ENCODE measurements at places on chromosomes 3 and 15.

GRCh38 chr3:113454630-113455029 lies 13.3 kb upstream of the CFAP44 start:
- DNase-seq: no peak

GRCh38 chr3:127097072-127097405 lies 95.9 kb upstream of the PRR23E start:
- no peak for DNase-seq

GRCh38 chr3:111582120-111582474 lies 13.0 kb downstream of the ZBED2 start:
- no peak for DNase-seq

GRCh38 chr3:16399473-16399872 lies 114.0 kb downstream of the RFTN1 start:
- no peak for DNase-seq

- DNase-seq: no peak
Measured at GRCh38 chr3:49412632-49413337, 562 bp downstream of the TCTA start.

DNA sequence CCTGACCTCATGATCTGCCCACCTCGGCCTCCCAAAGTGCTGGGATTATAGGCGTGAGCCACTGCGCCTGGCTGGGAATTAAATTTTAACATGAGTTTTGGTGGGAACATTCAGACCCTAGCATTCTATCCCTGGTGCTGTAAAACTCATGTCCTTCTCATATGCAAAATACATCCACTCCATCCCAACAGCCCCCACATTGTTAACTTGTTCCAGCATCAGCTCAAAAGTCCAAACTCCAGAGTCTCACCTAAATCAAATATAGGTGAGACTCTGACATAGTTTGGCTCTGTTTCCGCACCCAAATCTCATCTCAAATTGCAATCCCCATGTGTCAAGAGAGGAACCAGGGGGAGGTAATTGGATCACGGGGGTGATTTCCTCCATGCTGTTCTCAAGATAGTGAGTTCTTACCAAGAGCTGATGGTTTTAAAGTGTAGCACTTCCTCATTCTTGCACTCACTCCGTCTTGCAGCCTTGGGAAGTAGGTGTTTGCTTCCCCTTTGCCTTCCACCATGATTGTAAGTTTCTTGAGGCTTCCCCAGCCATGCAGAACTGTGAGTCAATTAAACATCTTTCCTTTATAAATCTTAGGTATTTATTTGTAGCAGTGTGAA lies 96.2 kb upstream of the PLCL2 start:
- DNase-seq: no peak

DNA sequence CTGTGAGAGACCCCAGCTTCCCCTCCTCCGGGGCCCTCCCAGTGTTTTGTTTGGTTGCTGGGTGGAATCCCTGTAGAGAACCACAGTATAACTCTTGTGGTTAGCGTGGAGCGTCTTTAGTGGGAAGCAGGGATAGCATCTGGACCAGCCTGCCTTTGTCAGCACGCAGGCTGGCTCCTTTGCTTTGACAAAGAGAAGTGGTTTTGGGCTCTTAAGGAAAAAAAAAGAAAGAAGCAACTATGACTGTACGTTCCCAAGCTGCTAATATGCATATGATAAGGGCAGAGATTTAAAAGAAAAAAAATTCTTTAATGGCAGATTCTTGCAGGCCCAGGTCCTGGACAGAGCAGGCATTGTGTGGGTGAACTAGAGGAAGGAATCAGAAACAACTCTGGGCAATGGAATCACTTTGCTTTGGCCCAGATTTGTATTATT lies 340.8 kb upstream of the CTDSPL start:
- DNase-seq: no peak

DNA sequence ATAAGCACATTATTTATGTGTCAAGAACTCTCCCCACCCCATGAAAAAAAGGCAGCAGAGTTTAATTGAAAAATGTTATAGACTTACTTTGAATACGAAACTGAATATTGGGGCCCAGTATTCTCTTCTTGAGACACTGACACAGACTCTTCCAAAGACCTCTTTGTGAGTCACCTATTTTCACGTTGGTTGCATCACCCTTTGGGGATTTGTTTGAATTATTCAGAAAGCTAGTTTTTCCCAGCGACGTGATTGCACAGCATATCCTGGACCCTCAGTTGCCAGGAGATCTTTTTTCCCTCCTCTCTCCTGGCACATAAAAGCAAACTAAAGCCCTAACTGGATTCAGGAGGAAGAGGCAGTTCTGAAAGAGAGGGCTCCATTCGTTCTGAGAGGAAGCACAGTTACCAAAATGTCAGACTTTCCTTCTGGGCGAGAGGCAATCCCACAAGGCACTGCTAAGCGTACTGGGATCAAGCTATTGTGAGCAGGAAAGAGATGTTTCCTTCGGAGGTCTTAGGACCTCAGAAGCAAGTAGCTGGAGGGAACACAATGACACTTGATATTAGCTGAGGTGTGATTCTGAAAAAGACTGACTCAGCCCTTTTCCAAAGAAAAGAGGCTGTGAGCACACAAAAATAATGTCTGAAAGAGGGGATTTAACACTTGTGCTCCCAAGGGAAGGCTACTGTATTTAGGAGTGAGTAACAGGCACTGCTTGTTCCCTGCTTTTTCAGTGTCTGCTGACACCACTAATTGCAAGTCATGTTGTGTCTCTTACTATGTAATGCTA lies 65.8 kb upstream of the CADPS start:
- DNase-seq: no peak

GRCh38 chr15:66774001-66774814 lies 72.2 kb downstream of the SMAD6 start:
- DNase-seq: peak; percentile 58

GRCh38 chr3:82143661-82144412 lies 382.4 kb upstream of the GBE1 start:
- DNase-seq: no peak

DNA sequence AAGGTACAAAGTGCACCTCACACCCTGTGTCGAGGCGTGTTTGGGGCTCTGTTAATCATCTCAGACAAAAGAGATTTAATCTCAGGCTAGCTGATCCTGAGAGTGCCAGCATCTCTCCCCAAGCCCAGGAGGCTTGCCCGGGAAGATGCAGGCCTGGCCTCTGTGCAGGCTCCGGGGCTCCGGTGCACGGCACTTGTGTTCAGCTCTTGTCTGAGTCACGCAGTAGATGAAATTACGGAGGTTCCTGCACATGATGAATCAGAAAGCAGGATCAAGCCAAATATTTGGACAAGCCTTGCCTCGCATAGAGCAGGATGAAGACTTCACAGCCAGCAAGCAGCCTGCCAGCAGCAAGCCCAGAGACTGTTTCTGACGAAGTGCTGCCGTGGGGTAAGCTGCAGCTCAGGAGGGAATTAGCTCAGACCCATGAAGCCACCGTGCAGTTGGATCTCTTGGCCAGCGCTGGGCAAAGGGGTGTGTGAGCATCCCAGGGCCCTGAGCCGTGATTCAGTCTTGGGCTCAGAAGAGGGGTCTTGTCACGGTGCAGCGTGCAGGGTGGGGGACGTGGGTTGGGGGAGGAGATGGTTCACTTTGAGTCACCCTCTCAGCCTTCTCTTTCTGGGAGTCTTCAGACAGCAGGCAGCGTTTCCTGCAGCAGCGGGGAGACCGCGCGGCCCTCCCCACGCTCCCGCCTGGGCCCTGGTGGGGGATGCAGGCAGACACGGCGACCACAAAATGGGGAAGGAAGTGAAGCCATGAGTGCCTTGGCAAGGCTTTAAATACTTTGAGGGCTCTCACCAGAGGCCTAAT lies 89.2 kb upstream of the MEF2A start:
- DNase-seq: no peak

DNA sequence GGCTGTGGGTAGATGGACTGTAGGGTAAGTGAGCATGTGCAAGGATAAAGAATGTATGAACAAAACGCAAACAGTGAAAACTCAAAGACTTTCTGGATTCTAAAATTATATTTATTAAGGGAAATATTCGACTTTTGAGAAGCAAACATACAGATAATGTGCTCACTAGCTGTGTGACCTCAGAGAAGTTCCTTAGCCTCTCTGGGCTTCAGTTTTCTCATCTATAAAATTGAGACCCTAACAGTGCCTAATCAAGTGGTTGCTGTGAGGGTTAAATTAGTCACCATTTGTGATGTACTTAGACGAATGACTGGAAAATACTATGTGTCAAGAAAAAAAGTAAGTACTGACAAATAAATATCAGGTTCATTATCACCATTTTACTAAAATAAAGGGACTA lies 261.7 kb downstream of the MAGI1 start:
- no peak for DNase-seq

DNA sequence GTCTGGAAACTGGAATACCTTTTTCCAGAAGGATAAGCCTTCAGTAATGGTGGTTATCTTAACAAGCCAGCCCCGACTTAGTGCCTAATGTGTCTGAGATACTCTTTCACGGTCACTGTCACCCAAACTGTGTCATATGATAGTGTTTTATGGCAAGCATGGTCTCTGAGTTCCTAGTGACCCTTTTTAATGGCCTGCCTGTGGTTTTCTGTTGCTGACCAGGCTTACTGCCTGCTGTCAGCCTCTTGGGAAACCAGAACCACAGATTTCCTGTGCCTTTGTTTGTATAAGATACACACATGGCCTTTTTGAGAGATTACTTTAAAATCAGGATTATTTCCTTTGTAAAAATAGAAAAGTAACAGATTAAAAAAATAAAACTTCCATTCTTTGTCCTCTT lies 22.4 kb downstream of the HPS3 start:
- no peak for DNase-seq

DNA sequence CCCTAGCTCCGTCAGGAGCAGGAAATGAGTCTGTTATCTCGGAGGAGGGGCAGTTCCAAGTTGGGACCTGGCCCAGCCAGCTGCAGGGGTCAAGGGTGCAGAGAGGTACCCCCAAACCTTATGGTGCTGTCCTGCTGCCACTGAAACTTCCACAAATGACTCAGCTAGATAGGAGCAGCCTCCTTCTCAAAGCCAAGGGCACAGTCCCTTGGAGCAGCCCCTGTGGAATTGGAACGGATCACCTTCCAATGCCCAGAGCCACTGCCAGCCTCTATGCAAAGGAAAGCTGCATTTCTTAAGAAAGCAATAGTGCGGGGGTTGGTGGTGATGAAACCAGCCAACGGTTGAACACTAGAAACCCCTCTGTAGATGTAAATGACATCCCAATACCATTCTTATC lies 19.6 kb upstream of the LRRK1 start:
- DNase-seq: no peak

- DNase-seq: no peak
Measured at GRCh38 chr3:78497767-78498166, 1270.0 kb downstream of the ROBO1 start.

DNA sequence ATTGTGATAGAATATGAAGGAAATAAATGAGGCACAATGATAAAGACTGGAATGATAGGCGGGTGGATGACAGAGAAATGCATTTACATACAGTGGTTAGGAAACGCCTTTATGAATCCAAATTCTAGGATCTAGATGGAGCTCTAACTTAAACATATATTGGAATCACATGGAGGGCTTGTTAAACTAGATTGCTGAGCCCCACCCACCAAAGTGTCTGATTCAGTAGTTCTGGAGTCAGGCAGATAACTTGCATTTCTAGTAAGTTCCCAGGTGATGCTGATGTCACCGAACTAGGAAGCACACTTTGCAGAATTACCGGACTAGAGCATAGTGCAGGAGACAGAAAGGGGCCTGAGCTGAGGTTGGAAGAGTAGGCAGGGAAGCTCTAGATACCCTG lies 837.2 kb downstream of the FHIT start:
- no peak for DNase-seq

DNA sequence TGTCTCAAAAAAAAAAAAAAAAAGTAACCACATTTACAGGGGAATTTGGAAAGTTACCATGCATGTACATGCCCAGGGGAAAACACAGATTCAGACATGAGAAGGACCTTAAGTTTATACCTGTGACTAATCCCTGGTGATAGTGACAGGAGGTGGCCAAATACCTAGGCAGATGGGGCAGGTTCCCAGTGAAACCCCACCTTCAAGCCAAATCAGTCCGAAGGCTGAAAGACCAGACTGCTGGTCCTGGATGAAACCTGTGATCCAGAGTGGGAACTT lies 15.8 kb downstream of the SPCS1 start:
- no peak for DNase-seq

- DNase-seq: no peak
Measured at GRCh38 chr15:32135335-32135734, 105.0 kb downstream of the CHRNA7 start.

Data from stimulated activated CD4-positive, alpha-beta T cell treated with anti-CD3 and anti-CD28 coated beads, Interleukin-2, amount 100 ng/mL, for 24 hours (primary cell).